ENCODE measurements at places on chromosomes 12 and 14. TPM values are rescaled to one million over a fixed set of nuclear protein-coding genes. Genes with fewer than 3 reads are reported as not detected.

DNA sequence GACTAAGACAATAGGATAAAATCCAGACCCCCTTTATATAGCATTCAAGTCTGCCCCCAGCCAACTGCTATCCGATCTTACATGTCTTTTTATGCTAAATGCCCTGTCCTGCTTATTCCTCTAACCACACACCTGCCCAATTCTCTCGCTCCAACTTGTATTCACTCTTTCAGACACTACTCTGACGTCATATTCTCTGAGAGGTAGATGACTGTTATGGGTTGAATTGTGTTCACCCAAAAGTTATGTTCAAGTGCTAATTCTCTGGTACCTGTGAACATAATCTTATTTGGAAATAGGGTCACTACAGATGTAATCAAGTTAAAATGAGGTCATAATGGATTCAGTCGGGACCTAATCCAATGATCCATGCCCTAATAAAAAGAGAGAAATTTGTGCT is 84.0 kb upstream of the PTPRR start:
- DNase-seq, result no peak

DNA sequence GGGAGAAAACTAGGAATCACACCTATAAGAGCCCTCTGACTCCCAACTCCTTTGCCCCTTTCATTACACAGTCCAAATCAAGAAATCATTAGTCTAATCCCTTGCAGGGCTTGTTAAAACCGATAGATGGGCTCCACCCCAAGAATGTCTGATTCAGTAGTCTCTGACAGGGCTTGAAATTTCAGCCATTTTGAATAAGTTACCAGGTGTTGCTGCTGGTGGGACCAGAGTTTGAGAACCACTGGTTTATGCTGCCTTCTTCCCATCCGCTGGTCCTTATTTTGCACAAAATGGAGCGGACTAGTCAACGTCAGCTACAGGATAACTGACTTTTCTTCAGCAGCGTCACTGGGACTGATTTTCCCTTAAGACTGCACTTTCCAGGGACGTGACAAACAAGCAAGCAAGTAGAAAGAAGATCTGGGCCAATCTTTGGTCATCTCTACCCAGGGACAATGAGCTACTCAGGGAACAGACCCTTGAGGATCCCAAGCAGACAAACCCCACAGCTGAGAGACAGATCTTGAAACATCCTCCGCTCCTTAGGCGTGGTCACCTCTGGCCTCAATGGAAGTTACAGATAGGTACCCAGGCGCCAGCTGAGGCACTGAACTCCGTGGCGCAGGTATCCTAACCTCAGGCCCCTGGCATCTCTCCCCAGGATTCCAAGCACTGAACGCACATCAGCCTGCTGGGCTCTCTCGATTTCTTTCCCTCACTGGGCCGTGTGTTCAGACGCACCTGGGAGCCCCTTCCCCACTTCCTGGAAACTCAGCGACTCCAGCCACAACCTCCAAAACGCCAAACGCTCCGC is 900 bp downstream of the KCTD10 start:
- no peak for DNase-seq

DNA sequence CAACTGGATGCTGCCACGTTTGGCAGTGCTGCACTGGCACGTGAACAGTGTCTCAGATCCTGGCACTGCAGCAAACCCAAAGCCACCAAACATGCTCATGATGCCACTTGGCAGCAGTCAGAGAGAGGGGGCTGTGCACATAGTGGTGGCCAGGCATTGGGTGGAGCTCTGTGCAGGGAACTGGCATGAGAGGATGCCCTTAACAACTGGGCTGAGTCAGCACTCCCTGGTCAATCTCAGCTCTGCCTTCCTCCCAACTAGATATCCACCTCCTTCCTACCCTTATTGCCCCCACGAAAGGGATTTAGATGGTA is 37.0 kb downstream of the ZFHX2 start:
- peak; percentile 38 for DNase-seq

The TAS2R7 gene
- not detected for total RNA-seq

The NEK9 gene
- total RNA-seq, result 119 TPM

All from left ventricle myocardium superior (tissue), 1 donor.